ENCODE measurements at places on chromosomes 12 and 14.

DNA sequence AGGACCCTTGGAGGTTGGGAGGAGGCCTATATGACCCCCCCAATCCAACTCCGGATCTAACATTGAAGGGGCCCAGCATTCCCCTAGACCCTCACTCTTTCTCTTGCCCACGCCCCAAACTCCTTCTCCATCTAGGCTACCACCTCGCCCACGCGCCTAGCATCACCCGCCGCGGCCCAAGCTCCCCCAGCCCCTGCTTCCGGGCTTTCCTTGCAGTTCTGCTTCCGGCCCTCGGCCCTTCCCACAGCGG, 445 bp downstream of the CERS5 start:
- DNase-seq = peak; percentile 75

GRCh38 chr12:39660101-39660500, 40.5 kb upstream of the ABCD2 start:
- DNase-seq = no peak

DNA sequence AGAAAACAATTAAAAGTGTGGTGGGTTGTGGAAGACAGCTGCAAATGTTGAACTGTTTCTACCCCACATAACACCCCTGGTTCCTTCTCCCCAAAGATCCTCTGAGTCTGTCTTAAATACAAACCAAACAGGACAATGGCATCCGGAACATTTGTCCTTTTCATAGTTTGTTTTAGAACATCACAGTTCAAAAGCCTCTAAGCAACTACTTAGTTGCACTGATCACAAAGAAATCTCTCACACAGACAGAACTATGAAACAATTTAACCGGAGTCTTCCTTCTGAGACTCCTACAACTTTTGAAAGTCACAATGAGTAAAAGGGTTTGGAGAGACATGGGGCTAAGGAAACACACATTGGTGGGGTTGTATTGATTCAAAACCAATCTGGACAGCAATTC, 125.6 kb downstream of the SLC25A21 start:
- DNase-seq = no peak

GRCh38 chr12:41120211-41120610, 67.9 kb upstream of the PDZRN4 start:
- no peak for DNase-seq

GRCh38 chr14:65703996-65704395, 291.5 kb downstream of the FUT8 start:
- DNase-seq = no peak

- DNase-seq = no peak
Observed at GRCh38 chr12:88493636-88494035, 86.6 kb downstream of the KITLG start.

- DNase-seq = no peak
Observed at GRCh38 chr14:33184587-33184986, 245.9 kb downstream of the NPAS3 start.

DNA sequence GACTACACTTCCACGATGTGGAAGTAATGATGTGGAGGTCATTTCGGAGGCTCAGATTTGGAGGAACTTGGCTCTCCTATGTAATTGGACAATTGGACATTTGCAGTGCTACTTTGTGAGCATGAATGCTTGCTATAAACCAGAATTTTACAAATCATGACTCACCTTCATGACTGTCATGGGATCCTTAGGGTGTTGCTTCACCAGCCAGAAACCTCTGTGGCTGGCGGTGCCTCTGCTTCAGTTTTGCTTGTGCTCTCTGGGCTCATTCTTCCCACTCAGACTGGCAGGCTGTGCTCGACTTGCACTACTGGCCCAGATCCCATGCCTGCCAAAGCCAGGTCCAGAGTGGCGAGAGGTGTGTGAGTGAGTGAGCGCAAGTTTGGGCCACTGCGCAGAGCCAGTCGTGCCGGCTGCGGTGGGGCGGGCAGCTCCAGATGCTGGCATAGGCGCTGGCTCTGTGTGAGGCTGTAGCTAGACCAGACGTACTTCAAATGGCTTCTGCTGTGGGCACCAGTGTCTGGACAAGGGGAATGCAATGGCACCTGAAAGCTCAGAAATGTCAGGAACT, 387.8 kb downstream of the AEBP2 start:
- no peak for DNase-seq

DNA sequence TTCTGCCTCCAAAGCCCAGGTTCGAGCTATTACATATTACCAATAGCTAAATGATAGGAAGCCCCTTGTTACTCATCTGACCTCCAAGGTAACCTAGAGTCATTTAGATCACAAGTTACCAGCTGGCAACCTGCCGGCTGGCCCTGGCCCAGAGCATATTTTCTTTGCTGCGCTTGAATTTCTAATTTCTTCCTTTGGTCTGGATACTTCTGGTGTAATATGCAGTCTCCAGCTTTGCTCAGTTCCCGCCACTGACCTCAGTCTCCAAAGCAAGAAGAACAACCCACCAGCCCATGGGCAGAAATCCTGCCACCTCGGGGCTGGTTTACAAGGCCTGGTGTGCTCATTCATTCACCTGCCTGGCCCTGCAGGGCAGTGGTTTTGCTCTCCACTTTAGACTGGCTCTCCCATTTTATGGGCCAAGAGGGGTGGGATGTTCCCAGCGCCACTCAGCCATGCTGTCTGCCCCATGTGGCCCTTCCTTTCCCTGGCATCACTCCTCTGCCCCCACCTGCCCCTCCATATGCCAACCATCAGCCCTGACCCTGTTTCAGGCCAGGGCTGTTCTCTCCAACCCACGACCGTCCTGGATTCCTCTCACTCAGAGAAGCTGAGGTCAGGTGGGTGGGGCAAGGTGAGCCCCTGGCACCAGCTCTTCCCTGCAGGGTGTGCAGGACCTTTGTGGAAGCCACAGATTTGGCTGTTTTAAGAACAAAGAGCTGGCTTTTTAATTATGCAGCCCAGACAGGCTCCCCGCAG, 76.0 kb downstream of the PRIMA1 start:
- peak; percentile 23 for DNase-seq

- DNase-seq = no peak
Observed at GRCh38 chr12:121237415-121237814, 27.5 kb downstream of the P2RX4 start.

- no peak for DNase-seq
Observed at GRCh38 chr12:131067981-131068851, 114.5 kb downstream of the ADGRD1 start.

- DNase-seq = no peak
Observed at GRCh38 chr12:3834774-3835173, 38.4 kb downstream of the PARP11 start.

- DNase-seq = peak; percentile 68
Observed at GRCh38 chr14:92340931-92341330, 18.0 kb downstream of the SLC24A4 start.

GRCh38 chr12:119700078-119700477, 32.1 kb downstream of the PRKAB1 start:
- no peak for DNase-seq

DNA sequence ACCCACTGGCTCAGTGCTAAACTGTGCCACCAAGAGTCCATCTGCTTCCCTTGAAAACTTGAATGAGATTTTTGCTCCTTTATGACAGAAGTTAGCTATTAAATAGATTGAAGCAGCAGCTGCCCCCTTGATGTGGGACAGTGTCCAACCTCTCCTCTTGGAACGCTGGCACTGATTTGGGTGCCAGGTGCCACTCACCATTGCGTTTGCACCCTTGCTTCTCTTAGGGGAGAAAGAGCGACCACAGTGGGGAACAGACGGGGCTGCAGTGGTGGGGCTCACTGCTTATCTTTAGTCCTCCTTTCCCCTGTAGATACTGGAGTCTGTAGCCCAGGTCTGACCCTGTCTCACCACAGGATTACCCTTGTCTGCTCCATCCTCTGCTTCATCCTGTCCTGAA, 9.4 kb downstream of the EP400 start:
- no peak for DNase-seq

- no peak for DNase-seq
Observed at GRCh38 chr12:123284669-123285068, 13.0 kb upstream of the CDK2AP1 start.

DNA sequence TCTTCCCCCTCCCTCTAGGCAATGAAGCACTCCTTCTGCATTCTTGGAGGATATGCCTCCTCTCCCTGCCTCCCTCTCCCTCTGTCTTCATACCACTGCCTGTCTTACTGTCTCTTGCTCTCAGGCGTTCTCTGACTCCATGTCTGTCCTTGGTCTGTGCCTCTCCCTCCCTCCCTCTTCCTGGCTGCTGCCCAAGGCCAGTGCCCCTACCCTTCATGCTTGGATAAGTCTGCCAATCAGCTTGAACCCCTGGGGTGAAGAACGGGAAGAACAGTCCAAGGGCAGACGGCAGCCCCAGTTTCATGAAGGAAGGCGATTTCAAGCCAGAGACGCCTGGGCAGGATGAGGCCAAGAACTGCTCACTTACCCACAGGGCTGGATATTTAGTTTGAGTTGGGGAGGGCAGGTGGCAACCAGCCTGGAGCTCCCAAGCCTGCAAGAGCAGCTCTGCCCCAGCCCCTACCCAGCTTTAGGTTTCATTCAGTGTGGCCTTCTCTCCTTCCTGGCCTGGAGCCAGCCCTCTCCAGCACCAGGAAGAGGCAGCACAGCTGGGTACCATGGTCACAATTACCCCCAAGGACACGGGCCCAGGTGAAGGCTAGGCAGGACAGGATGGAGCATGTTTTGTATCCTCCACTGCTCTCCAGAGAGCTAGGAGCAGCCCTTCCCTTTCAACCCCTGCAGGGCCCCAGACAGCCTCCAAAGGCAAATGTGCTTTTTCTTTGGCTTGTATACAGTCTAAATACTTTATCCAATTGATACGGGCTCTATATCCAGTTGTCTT, 35.8 kb upstream of the LTBP2 start:
- DNase-seq = no peak

DNA sequence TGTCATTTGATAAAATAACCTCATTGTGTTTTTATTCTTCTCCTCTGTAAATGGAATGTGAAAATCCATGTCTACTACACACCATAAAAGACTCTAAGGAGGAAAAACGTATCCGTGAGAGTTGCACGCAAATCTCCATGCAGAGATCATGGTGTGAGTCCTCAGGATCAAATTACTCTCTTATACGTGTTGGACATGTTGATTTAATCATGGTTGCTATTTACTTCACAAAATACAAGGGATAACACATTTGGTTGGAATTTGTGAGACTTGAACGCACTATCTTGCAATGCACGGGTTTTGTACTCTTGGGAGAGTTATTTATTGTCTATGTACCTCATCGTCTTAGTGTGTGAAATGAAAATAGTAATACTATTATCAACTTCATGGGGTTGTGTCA, 128.0 kb upstream of the RASSF8 start:
- no peak for DNase-seq

- no peak for DNase-seq
Observed at GRCh38 chr12:848882-849527, 96.6 kb downstream of the WNK1 start.

GRCh38 chr12:9636150-9636850, 28.6 kb upstream of the KLRB1 start:
- DNase-seq = no peak

- DNase-seq = no peak
Observed at GRCh38 chr12:106861984-106862916, 87.8 kb downstream of the RIC8B start.

GRCh38 chr14:89848165-89848564, 106.4 kb downstream of the EFCAB11 start:
- no peak for DNase-seq

GRCh38 chr12:56220611-56221231, 1.0 kb downstream of the RNF41 start:
- no peak for DNase-seq

DNA sequence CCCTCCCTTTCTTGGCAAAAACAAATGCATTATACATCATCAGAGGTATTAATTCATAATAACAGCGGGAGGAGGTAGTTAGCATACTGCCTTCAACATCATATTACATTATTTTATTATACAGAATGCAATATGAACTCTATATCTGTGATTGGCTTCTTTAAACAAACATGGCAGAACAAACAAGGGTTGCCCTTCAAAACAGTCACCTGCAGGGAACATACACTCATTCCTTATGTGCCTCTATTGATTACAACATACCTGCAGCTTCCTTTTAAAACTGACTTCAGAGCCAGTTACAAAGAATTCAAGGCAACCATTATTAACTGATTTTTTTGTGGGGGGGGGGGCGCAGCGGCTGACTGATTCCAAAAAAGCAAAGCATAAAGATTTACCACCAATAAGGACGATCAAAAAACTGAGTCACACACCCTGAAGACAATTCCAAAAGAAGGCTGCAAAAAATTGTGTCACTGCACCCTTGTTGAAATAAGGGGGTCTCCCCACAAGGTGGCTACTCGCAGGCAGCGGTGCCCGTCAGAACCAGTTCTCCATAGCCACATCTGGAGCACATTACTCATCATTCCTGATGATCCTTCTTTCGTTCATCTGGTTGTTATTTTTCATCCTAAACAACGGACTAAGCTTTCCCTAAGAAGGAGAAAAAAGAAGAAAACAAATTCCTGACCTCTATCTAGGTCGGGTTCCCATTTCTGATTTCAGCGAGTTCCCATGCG, 51.8 kb downstream of the SMUG1 start:
- no peak for DNase-seq

DNA sequence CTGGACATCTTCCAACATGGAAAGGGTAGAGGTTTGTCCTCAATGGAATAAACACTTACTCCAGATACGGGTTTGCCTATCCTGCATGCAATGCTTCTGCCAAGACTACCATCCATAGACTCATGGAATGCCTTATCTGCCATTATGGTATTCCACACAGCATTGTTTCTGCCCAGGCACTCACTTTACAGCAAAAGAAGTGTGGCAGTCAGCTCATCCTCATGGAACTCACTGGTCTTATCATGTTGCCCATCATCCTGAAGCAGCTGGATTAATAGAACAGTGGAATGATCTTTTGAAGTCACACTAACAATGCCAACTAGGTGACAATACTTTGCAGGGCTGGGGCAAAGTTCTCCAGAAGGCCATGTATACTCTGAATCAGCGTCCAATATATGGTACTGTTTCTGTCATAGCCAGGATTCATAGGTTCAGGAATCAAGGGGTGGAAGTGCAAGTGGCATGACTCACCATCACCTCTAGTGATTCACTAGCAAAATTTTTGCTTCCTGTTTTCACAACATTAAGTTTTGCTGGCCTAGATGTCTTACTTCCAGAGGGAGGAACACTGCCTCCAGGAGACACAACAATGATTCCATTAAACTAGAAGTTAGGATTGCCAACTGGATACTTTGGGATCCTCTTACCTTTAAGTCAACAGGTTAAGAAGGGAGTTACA, 140.4 kb downstream of the SLC35F4 start:
- no peak for DNase-seq

DNA sequence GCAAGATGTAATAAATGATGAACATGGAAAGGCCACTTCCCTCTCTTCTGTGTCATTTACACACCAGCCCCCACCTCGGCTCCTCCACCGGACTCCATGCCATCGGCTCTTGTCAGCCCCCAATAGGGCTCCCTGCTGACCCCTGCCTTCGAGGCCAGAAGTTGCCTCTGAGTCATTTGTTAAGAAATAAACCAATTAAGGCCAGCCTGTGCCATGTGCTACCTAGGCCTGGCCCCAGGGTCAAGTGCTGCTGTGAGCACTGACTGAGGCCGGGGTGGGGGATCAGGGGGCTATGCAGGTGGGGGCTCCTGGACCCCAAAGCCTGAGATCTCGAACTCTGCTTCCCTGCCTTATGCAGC, 53.2 kb downstream of the TESC start:
- no peak for DNase-seq

GRCh38 chr14:104394409-104394851, 185.1 kb upstream of the C14orf180 start:
- peak; percentile 33 for DNase-seq

GRCh38 chr12:112198120-112198733, 72.9 kb downstream of the TRAFD1 start:
- DNase-seq = peak; percentile 73
